ENCODE measurements at places on chromosomes 3 and 15.

- no peaks in the 10 kb centered on the region for H3K27me3 ChIP-seq
- no peaks in the 10 kb centered on the region for H3K36me3 ChIP-seq
- peak; percentile 76 for DNase-seq
- peaks cover 7% of the 10 kb centered on the region for H3K4me1 ChIP-seq
Observed at GRCh38 chr3:73762855-73763254, 138.1 kb upstream of the PDZRN3 start.

GRCh38 chr3:177441813-177442646 lies 244.7 kb upstream of the TBL1XR1 start:
- H3K27me3 ChIP-seq, result no peaks in the 10 kb centered on the region
- H3K27ac ChIP-seq, result no peak overlapping the region
- no peaks in the 10 kb centered on the region for H3K36me3 ChIP-seq
- no peak for DNase-seq

DNA sequence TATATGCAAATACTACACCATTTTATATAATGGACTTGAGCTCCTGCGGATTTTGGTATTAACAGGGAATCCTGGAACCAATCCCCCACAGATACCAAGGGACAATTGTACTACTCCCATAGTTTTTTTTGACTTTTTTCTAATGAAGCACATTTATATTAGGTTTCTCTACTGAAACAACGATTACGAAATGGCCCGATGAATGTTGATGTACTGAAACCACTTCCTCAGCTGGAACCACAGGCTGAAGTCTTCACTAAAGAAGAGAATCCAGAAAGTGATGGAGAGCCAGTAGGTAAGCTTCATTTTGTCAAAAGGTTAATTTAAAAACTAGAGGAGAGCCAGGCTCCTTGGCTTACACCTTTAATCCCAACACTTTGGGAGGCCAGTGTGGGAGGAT lies 121.5 kb upstream of the LRRFIP2 start:
- no peaks in the 10 kb centered on the region for H3K4me1 ChIP-seq
- no peak overlapping the region for H3K27ac ChIP-seq
- no peaks in the 10 kb centered on the region for H3K27me3 ChIP-seq
- peaks cover 5% of the 10 kb centered on the region for H3K36me3 ChIP-seq

GRCh38 chr3:139540651-139541531 lies 1.3 kb upstream of the RBP1 start:
- H3K27me3 ChIP-seq, result peaks cover 5% of the 10 kb centered on the region
- no peaks in the 10 kb centered on the region for H3K36me3 ChIP-seq
- H3K4me1 ChIP-seq, result 0 out of 2 replicates have a peak, but pooled peaks cover 2% of the 10 kb centered on the region
- no peak for DNase-seq
- no peak overlapping the region for H3K27ac ChIP-seq

- no peaks in the 10 kb centered on the region for H3K27me3 ChIP-seq
- DNase-seq, result no peak
- peaks cover 2% of the 10 kb centered on the region for H3K36me3 ChIP-seq
- H3K27ac ChIP-seq, result no peak overlapping the region
Observed at GRCh38 chr15:29688506-29689286, 133.6 kb downstream of the TJP1 start.

GRCh38 chr15:60020736-60021135 lies 16.6 kb downstream of the FOXB1 start:
- DNase-seq, result no peak
- H3K4me1 ChIP-seq, result peaks cover 6% of the 10 kb centered on the region
- no peaks in the 10 kb centered on the region for H3K36me3 ChIP-seq
- H3K27me3 ChIP-seq, result no peaks in the 10 kb centered on the region
- H3K27ac ChIP-seq, result no peak overlapping the region
- no peak overlapping the region for H3K4me3 ChIP-seq

DNA sequence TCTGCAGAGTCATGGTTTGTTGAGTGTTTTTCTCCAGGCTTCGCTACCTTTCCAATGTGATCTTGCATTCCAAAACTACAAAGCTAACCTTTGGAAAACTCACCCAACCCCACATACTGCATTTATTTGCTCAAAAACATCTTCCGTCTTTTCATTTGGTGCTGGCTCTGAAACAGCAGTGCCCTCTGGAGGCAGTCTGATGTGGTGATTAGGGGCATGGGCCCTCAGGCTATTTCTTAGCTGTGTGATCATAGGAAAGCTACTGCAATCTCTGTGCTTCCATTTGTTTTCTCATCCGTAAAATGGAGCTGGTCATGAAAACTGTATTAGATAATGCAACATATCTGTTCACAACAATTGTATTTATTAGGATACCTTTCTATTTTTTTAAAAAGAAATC lies 47.0 kb downstream of the MTHFS start:
- DNase-seq, result peak; percentile 20
- H3K27ac ChIP-seq, result no peak overlapping the region
- no peaks in the 10 kb centered on the region for H3K4me1 ChIP-seq
- no peak overlapping the region for H3K4me3 ChIP-seq
- no peaks in the 10 kb centered on the region for H3K27me3 ChIP-seq
- H3K36me3 ChIP-seq, result no peaks in the 10 kb centered on the region

DNA sequence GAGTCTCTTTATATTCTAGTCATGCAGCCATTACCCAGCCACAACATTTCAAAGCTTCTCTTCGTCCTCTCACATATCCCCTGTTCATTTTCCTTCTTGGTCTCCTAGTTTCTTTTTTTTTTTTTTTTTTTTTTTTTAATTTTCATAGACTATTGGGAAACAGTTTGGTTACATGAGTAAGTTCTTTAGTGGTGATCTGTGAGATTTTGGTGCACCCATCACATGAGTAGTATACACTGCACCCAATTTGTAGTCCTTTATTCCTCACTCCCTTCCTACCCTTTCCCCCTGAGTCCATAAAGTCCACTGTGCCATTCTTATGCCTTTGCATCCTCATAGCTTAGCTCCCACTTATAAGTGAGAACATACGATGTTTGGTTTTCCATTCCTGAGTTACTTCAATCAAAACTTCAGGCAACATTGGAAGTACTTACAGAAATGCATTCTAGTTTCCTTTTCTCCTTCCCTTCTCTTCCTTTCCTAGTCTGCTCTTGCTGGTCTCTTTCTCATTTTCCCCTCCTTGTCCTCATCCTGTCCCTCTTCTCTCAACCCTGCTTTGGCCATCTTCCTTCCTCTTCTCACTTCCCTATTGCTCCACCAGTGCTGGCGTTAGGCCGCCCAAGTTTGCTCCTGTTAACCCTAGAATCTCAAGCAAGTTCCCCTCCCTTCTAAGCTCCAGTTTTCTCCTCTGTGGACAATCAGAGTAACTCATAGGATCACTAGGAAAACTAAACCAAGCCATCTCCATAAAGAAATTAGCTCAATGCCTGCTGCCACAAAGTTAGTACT lies 4.8 kb downstream of the ATP8B4 start:
- H3K27me3 ChIP-seq, result no peaks in the 10 kb centered on the region
- no peak overlapping the region for H3K4me3 ChIP-seq
- H3K36me3 ChIP-seq, result no peaks in the 10 kb centered on the region
- no peak for DNase-seq
- H3K4me1 ChIP-seq, result no peaks in the 10 kb centered on the region

GRCh38 chr15:100708916-100709315 lies 106.5 kb downstream of the ASB7 start:
- H3K27ac ChIP-seq, result no peak overlapping the region
- no peaks in the 10 kb centered on the region for H3K4me1 ChIP-seq
- H3K4me3 ChIP-seq, result no peak overlapping the region
- H3K27me3 ChIP-seq, result no peaks in the 10 kb centered on the region

DNA sequence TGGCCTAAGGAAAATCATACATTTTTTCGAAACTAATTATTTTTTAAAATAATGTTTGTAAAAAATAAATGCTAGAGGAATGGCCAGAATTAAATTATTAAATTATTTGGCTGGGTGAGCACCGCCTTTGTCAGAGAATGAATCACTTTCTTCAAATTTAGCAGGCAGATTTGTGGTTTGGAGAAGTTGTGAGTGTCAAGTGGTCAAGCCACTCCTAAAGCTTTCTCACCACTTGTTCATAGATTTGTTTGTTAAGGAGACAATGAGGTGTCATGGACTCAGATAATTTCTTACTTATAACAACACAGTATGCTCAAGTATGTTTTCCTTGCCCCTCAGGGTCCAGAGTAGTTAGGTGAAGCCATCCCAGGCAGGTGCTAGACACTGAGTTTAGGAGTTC lies 196.2 kb downstream of the TUSC7 start:
- H3K4me1 ChIP-seq, result no peaks in the 10 kb centered on the region
- H3K4me3 ChIP-seq, result no peak overlapping the region
- H3K27me3 ChIP-seq, result no peaks in the 10 kb centered on the region
- DNase-seq, result no peak
- no peak overlapping the region for H3K27ac ChIP-seq

DNA sequence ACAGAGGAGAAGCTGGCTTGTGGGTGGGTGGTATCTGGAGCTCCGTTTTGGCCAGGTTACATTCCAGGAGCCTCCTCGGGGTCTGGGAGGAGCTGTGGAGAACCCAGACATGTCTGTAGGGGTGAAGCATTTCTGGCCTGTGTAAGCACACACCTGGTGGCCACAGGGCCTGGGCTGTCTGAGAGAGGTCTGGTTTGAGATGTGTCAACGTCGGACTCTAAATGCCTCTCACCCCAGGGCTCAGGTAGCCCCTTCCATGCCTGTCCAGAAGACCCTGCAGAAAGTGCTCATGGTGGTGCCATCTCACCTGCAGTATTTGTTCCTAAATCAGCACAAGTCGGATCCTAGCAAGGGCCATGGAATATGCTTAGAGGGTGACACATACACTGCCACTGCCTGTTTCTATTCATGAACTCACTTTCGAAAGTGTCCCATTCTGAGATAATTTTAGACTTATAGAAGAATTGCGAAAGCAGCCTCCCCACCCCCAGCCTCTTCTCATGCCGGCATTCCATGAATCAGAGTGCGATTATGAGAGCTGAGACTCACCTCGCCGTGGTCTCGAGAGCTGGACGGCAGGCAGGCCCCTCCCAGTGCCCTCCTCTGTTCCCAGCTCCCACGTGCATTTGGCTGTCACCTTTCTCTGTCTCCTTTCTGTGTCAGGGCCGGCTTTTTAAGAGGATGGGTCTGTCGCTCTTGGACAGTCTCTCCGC lies 63.7 kb downstream of the KLF15 start:
- peaks cover under 1% of the 10 kb centered on the region for H3K27me3 ChIP-seq
- H3K4me1 ChIP-seq, result 0 out of 2 replicates have a peak, but pooled peaks cover 2% of the 10 kb centered on the region
- H3K36me3 ChIP-seq, result no peaks in the 10 kb centered on the region

DNA sequence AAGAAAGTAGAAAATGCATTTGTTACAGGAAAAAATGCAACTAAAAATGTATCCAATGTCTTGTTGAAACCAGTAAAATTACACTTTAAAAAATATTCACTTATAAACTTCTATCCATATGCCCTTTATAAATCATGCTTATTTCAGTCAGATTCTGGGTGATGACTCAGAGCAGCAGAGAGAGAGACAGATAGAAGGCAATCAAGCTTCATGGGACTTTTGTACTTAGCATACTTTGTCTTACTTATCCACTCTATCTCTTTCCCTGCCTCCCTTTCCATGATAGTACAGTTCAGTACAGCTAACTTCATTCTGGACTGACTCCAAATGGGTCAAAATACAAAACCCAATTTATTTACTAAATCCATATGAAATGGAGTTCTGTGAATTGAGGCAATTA lies 1438.2 kb downstream of the ZPLD1 start:
- no peak for DNase-seq
- H3K4me3 ChIP-seq, result no peak overlapping the region
- H3K27me3 ChIP-seq, result no peaks in the 10 kb centered on the region
- no peaks in the 10 kb centered on the region for H3K4me1 ChIP-seq
- no peaks in the 10 kb centered on the region for H3K36me3 ChIP-seq

DNA sequence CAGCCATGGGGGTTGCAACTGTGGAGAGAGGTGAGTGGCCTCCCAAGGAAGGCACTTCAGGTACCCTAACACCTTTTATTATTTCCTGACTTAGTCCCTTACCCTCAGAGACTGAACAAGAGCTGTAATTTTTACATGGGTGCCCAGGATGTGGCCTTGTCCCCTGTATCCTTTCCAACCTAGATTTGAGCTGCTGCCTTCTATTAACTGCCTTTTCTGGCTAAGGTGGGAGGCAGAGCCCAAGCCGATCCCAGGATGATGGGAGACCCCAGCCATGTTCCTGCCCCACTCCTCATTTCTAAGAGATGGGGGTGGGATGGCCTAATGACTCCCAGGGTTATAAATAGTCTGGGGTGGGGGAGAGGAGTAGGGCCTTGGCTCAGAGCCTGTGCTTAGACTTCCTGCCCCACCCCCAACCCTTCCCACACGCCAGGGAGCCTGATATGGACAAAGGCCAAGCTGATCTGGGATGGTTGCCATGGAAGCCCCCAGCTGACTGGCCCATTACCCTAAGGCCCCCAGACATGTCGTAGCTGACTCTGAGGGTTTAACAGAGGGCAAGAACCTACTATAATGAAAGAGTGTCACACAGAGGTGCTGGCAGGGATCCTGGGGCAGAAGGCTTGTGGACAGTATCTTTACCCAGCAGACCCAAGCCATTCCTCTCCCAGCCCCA lies 1.9 kb downstream of the KLHDC8B start:
- no peaks in the 10 kb centered on the region for H3K27me3 ChIP-seq
- DNase-seq, result no peak
- H3K27ac ChIP-seq, result no peak overlapping the region
- H3K4me3 ChIP-seq, result no peak overlapping the region

GRCh38 chr15:101036189-101036588 lies 117.0 kb downstream of the LRRK1 start:
- H3K4me3 ChIP-seq, result no peak overlapping the region
- no peaks in the 10 kb centered on the region for H3K27me3 ChIP-seq
- no peaks in the 10 kb centered on the region for H3K4me1 ChIP-seq
- H3K36me3 ChIP-seq, result no peaks in the 10 kb centered on the region

- H3K4me1 ChIP-seq, result no peaks in the 10 kb centered on the region
- DNase-seq, result no peak
- H3K27me3 ChIP-seq, result no peaks in the 10 kb centered on the region
- no peak overlapping the region for H3K27ac ChIP-seq
Observed at GRCh38 chr15:100653608-100654007, 51.2 kb downstream of the ASB7 start.

Measured in iPS DF 6.9 (cell line).